ENCODE measurements at places on chromosomes 11 and 22.

DNA sequence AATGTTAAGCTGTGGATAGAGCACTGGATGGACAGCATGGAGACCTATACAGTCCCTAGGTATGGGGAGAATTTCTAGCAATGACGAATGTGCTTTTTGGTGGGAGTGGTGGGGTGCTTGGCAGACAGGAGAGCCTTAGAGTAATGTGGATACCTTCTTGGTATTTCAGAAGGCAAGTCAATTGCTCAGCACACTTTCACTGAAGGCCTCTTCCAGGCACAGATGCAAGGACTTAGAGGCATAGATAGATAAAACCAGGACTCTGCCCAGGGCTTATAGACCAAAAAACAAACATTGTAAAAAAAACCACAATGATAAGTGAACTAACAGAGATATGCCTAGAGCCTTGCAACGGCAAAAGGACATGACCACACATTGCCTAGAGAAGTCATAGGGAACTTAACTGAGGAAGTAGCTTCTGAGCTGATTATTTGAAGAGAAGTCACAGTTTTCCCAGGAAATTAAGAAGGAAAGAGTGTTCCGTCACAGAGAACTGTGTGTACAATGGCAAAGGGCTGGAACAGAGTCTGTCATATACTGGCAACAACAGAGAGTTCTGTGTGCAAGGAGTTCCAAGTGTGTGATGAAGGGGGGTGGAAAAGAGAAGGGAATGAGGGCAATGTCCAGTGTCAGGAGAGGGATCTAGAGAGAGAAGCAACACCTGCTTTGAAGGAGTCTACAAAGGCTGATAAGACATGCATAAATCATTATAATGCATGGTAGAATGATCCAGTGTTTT, 65.9 kb upstream of the PICALM start:
- DNase-seq, result no peak

DNA sequence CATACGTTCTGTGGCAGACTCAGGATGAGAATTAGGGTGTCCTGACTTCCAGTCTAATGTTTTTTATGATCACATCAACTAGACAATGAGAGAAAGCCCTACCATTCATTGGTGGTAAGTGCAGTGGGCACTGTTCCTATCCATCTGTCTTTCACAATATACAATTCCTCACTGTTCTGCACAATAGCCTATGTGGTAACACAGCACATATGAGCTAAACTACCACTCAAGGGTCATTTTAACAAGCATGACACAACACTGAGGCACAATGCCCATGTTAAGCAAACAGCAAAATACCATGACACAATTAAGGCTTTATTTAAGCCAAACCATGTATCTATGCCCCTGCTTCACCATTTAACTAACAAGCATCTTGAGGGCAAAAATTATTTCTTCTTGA, 52.3 kb downstream of the SIK3 start:
- DNase-seq, result no peak

GRCh38 chr22:23291806-23292452, 111.6 kb downstream of the BCR start:
- no peak for DNase-seq

DNA sequence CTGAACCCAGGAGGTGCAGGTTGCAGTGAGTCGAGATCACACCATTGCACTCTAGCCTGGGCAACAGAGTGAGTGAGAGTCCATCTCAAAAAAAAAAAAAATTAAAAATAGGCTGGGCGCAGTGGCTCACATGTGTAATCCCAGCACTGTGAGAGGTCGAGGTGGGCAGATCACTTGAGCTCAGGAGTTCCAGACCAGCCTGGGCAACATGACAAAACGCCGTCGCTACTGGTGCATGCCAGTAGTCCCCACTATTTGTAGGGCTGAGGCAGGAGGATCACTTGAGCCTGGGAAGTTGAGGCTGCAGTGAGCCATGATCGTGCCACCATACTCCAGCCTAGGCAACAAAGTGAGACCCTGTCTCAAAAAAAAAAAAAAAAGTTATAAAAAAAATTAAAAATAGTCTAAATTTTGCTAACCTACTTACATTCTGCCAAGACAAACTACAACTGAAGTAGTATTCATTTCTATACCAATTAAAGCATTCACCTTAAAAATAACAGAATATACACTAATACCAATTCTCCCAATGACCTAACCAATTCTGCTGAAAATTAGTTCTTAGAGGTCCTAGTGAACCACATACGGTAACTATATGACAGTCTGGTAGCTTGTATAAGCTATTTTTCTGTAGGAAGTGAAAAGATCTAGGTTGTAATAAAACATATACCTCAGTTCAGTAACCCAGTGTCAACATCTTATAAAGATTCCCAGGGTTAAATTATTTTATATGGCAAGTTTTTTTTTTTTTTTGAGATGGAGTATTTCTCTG, 7.1 kb downstream of the DDX6 start:
- no peak for DNase-seq

DNA sequence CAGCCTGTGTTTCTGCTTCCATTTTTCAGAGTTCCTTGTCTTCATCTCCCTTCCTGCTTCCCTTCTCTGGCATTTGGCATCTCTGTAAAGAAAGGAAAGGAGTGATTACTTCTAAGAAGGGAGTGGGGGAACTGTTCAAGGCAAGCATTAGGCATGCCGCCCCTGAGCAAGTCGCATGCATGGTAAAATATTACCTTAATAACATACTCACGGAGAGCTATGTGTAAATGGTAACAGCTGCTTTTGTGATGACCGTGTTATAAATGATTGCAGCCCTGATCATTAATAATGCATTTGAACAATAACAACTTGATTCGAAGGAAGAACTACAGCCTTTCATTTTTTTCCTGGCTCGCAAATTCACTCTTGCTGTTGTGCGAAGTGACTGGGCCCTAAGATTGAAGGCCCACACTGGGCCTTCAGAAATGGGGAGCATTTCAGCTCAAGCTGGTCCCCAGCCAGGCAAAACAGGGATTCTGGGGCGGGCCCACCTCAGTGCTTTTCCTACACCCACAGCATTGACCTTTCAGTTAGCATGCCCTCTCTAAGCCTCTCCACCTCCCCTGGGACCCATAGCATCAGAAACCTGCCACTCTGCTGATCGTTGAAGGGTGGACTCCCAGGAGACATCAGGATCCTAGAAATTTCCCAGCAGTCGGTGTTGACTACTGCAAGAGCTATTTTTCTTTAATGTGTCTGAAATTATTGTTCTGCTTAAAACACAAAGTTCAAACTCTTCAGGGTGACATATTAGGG, 263.0 kb upstream of the CADM1 start:
- DNase-seq, result no peak

GRCh38 chr11:27909386-27909785, 198.6 kb downstream of the KIF18A start:
- DNase-seq, result no peak

DNA sequence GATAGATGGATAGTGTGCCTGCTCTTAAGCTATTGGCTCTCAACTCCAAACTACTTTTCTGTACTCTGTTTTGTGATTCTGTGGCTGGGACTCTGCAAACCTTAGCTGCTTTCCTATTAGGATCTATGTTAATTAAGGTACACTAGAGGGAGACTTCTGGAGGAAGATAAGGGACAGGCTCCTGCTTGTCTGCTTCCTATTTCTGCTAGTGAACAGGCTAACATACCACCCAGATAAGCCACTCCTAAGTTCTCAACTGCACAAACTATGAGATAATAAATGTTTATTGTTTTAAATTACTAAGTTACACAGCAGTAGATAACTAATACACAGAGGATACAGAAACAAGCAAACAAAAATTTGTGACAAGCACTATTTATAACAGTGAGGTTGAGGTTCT, 10.2 kb upstream of the NXPE2 start:
- no peak for DNase-seq

GRCh38 chr11:11010624-11011127, 152.8 kb upstream of the ZBED5 start:
- no peak for DNase-seq

- DNase-seq, result peak; percentile 60
Observed at GRCh38 chr11:363948-364761, 5.1 kb upstream of the B4GALNT4 start.

DNA sequence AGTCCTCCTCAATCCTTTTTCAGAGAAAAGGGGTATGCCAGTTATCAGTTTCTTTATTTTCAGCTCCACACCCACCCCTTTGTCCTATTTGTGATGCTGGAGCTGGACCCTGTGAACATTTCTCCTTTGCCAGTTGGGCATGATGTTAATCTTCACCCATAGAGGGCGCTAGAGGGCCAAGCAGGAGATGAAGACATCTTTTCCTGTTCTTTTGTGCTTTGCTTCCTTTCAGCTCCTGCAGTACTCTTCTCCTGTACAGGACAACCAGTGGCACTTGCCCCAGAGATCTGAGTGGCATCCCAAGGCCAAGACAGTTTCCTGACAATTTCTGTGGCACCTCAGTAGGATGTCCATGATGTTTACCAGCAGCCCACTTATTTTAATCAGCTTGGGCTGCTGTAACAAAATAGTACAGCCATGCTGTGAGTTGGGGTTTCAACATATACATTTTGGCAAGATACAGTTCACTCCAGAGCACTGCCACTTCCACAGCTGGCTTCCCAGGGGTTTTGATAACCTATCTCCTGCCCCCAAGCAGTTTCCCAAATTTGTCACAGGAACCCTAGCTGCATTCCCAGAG, 4.6 kb downstream of the SAA2 start:
- peak; percentile 62 for DNase-seq

GRCh38 chr11:119388103-119388502, 6.6 kb upstream of the USP2 start:
- DNase-seq, result no peak

- no peak for DNase-seq
Observed at GRCh38 chr11:59866836-59867235, 549 bp upstream of the TCN1 start.

DNA sequence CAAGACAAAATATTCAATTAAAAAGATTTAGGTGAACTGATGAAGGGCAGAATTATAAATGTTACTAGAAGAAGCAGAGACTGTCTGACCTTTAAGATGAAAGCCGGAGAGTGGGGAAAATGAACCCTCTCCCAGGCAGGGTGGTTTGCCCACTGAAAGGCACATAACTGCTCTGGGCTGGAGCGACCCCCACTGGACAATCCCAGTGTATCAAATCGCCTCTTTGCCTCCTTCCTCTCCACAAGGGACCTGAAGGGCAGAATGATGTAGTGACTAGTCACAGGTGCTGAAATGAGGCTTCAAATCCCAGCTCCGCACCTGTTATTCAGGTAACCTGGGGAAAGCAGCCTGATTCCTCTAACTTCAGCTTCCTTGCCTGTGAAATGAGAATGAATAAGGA, 69.0 kb downstream of the EFCAB6 start:
- no peak for DNase-seq
